NCI-H748 treated with DMSO at 0.1 percent for 48 hours (cell line): ENCODE measurements at places on chromosomes 3 and 15.
A peak's percentile ranks its signal among the peaks of the same experiment; 100 is the strongest.

- DNase-seq = no peak
These were observed 30.8 kb downstream of the KLHL25 start for GRCh38 chr15:85763673-85764633.

DNA sequence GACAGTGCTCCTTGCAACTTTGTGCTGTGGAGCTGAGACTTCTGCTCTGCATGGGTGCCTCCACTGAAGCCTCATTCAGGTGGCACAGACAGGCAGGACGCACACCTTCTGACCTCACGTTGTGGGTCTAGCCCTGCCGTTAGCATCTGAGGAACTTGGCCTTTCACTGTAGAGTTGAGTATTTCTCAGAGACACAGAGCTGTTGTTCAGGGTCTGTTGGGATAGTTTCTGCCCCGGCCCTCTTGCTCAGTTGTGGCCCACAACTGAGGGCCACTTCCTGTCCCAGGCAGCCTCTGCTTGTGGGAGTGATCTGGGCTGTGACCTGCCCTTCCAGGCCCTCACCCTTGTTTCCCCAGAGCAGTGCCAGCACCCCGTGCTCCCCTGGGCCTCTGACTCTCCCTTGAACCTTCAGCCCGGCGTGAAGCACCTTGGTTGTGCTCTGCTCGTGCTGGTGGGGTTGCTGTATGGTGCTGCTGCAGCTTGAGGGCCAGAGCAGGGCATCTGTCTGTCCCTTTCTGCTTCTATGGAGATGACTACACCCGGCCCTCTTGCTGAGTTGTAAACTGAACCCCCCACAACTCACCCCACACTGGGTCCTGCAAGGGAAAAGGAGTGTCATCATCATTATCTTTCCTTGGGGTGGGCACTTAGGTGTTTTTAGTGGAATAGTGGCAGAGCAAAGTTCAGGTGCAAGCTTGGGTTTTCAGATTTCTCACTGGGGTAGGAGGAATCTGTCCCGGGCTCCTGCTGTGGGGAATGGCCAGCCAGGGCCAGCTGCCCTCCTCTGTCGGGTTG lies 11.7 kb downstream of the BAHD1 start:
- no peak for DNase-seq

- no peak for DNase-seq
These were observed 26.7 kb upstream of the PLA2G4D start for GRCh38 chr15:42121021-42121420.

DNA sequence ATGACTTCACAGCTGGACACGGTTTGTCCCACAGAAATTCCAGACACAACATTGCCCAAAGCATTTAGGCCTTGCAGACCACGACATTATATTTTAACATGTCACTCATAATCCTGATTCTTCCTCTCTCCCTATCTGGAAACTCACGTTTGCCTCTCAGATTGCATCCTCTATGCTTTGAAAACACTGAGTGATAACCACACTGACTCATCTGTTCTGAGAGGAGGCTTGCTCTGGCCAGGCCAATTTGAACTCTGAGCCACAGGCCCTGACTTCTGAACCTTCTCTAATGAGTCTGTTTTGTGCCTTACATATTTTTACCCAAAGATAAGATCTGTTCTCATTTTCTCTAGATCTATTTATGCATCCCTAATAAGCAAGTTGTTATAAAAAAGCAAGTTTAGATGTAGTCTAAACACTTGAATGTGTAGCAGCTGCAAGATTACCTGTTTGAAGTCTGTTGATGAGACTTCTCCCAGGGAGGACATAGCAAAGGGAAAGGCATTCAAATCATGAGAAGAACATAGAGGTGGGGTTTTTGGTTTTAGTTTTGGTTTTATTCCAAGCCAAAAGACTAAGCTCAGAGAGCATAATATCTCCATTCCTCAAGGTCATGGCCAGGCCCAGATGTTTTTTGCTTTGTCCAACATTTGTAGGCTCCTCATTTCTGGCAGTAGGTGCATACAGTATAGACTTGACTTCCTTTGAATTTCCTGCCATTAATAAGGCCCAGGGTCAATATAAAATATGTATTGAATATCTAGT lies 234.4 kb upstream of the LRTM1 start:
- DNase-seq = no peak

DNA sequence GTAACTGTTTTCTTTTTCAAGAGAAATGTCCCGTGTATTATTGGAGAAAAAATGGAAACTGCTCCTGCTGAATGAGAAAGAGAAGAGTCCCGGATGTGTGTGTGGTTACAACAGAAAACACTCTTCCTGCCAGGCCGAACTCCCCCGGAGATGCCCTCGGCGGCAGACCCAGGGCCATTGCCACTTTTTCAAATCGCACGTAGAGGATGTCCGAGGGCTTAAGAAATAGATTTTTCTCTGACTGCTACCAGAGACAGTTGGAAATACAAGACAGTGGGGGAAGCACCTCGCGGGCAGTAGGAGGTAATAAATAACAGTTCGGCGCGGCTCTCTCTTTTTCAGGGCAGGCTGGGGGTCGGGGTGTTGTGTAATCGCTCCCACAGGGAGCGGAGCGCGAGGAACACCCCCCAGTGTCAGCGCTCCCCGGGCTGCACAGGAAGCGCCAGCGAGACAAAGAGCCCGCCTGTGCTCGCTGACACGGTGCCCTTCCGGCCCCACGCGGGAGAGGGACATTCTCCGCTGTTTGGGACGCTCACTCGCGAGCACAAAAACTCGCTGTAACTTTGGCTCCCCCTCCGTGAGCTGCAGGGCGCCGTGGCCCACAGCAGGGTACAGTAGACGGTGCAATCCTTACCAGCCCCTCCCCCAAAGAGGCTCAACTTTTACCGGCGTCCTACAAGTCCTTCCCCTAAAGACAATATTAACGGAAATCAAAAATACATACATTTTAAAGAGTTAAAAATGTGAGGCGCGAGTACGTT lies 1.1 kb downstream of the VGLL4 start:
- DNase-seq = peak; percentile 24

DNA sequence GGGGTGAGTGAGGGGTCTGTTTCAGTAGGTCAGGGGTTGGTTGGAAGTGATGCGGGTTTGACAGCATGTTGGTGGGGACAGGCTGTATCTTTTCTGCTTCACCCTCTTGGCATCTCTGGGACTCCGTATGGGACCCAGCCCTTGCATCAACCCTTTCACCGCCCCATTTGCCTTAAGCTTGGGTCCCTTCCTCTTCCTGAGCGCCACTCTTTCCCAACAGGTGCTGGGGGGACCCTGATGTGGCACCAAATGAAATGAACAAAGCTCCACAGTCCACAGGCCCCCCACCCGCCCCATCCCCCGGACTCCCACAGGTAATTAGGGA lies 1.1 kb downstream of the EIF4G1 start:
- no peak for DNase-seq

GRCh38 chr3:146184241-146185015 lies 23.4 kb upstream of the PLOD2 start:
- no peak for DNase-seq

DNA sequence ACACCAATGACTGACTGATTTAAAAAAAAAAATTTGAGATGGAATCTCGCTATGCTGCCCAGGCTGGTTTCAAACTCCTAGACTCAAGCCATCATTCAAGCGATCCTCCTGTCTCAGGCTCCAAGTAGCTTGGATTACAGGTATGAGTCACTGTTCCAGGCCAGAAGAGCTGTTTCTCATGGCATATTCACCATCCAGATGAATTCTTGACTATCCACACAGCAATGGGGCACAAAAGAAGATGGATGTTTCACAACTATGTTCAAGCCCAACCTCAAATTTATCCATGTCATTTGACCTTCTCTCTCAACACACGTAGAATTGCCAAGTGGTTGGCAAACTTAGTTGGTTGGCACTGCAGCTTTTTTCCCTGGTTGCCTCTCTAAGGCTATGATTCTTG lies 40.6 kb downstream of the PRICKLE2 start:
- no peak for DNase-seq

DNA sequence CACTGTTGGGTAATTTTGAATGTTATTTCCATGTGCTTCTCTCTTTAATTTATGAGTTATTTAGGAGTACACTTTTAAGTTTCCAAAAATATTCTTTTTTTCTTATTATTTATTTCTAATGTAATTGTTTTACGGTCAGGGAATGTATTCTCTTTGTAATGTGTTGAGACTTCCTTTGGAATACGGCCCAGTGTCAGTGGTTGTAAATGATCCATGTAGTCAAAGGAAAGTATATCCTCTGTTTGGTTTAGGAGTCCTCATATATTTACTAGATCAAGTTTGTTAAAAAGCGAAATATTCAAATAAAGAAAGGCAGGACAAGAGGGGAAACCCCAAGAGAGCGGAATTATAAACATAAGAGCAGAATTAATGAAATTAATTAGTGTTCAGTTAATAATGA lies 49.0 kb upstream of the ADGRG7 start:
- no peak for DNase-seq

GRCh38 chr15:32844118-32844711 lies 126.4 kb downstream of the GREM1 start:
- peak; percentile 33 for DNase-seq

DNA sequence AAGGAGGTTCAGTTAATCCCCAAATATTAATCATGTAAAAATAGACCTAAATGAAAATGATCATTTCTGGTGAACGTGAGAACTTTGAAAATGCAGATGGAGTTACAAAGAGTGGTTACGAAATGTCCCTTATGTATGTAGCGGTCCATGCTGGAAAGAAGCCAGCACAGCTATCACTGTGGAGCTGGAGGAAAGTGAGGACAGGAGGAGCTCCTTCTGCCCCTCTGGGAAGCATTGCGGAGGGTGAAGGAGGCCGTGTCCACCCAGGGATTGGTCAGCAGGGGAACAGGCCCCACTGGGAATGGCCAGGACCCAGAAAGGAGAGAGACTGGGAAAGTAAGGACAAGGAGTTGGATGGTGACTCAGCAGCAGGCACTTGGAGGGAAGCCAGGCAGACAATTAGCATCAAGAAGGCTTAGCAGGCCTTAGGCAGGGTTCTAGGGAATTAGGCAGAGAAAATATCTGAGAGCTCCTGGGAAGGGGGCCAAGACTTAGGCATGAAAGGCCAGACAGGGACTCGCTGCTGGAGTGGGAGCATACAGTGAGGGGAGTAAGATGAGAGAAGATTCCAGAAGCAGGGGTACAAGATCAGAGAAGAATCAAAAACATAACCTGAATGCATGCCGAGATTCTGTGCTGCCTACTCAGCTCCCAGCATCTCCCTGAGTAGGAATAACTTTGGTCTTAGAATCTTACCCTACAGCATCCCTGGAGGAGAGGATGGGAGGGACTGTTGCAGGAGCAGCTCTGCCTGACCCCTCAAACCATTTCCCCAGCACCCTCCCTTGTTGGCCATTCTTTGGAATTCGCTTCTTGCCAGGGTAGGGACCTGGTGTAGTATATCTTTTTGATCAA lies 171.0 kb upstream of the UMPS start:
- no peak for DNase-seq

- DNase-seq = no peak
These were observed 36.5 kb downstream of the SETD5 start for GRCh38 chr3:9433627-9434521.

- no peak for DNase-seq
These were observed 79.5 kb downstream of the PCCB start for GRCh38 chr3:136329593-136329992.

DNA sequence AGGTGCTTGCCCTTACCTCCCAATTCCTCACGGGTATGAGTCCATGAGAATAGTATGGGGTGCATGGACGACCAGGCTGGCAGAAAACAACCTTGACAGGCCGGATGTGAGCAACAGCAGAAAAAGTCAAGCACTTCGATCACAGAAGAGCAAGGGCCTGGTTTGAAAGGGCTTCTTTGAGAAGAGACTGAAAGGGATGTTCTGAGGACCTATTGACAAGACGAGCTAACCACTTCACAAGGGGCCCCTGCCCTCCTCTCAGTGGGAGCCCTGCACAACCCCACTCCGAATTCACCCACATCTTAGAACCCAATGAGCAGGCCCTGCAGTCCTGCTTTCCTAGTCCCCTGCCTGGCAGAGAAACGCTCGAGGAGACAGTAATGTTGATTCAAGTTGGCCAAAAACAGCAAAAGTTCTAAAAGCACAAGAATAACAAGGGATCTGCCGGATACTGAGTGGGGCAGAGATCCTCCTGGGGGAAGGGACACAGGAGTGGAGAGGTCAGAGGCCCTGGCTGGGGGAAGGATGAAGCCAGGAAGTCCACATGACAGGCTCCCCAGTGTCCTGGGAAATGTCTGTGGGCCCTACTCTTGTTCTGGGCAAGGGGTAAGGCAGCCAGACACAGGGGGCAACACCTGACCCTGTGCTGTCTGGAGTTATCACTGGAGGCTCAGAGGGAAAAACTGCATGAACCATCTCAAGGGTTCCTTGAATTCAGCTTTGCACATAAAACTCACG lies 14.8 kb upstream of the CX3CR1 start:
- DNase-seq = no peak

DNA sequence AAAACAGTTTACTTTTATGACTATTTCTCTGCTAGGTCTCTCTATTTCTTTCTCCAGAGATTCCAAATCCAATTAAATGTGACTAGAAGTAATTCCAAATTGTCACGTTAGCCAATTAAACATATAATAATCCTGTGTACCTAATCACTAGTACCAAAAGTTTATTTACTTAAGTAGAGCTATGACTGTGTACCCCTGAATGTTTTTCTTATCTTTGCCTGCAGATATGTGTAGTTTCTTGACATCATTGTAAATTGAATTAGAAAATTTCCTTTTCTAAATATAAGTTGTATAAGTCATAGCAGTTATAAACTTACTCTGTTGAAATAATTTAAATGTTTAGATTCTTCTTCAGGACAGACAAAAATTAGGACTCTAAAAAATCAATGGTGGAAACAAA lies 163.3 kb downstream of the SPATA16 start:
- DNase-seq = no peak

DNA sequence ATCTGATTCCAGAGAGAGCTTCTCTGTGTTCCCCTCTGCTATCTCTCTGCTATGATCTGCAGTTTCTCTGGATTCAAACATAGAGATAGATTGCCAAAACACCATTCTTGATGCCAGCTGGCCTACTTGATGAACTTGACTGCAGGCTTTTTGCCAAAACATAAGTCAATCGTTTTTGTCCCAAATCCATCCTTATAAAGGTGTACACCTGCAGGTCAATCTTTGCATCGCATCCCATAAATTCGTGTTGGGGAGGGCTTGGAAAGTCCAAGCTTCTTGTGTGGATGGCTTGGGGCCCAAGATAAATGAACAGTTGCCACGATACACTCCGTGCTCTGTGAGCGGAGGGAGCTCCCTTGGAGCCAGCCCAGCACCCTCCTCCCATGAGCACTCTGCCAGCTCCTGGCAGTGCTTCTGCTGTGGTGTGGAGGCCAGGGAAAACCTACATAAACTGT lies 2.7 kb downstream of the CERS3 start:
- DNase-seq = no peak

DNA sequence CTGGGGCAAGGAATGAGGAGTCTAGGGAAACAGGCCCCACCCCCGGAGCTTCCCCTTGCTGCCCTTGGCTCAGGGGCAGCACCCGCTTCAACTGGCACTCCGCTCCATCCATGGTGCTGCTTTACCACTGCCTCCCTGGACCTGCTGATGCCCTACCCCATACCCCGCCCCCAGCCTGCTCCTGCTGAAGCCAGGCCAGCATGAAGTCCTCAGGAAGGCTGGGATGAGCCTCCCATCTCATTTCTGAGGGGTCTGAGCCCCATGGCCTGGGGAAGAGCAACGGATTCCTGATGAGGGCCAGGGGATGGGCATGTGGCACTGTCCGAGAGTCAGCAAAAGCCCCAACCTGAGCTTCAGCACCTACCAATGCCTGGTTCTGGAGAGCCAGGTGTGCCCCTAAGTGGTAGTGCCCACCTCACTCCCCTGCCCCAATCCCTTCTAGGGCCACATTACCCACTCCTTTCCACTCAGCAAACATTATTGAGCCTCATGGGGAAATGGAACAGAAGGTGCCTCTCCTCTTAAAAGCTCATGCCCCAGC lies 21.0 kb downstream of the SEC61A1 start:
- DNase-seq = no peak
